ENCODE measurements at places on chromosomes 5 and 9.

DNA sequence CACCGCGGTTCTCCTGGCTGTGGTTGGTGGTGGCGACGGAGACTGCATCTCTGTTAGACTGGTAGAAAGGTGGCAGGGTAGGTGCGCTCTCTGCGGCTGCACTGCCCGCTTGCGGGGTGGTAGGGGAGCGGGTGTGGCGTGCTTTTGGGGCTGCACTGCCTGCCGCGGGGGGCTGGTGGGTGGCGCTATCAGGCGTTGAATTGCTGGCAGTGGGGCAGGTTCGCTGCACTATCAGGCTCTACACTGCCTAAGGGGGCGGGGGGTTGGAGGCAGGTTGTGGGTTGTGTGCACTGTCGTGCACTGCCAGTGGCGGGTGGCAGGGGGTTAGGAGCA, 21.0 kb upstream of the TRIM52 start:
- peaks cover 10% of the 10 kb centered on the region for H3K4me1 ChIP-seq
- H3K27me3 ChIP-seq: peaks cover 14% of the 10 kb centered on the region
- H3K4me3 ChIP-seq: no peak overlapping the region

- no peak for DNase-seq
- H3K4me3 ChIP-seq: no peak overlapping the region
- no peaks in the 10 kb centered on the region for H3K4me1 ChIP-seq
- no peaks in the 10 kb centered on the region for H3K36me3 ChIP-seq
- H3K27me3 ChIP-seq: no peaks in the 10 kb centered on the region
- H3K27ac ChIP-seq: no peak overlapping the region
Measured at GRCh38 chr5:178788381-178789085, 58.1 kb upstream of the ZNF354A start.

DNA sequence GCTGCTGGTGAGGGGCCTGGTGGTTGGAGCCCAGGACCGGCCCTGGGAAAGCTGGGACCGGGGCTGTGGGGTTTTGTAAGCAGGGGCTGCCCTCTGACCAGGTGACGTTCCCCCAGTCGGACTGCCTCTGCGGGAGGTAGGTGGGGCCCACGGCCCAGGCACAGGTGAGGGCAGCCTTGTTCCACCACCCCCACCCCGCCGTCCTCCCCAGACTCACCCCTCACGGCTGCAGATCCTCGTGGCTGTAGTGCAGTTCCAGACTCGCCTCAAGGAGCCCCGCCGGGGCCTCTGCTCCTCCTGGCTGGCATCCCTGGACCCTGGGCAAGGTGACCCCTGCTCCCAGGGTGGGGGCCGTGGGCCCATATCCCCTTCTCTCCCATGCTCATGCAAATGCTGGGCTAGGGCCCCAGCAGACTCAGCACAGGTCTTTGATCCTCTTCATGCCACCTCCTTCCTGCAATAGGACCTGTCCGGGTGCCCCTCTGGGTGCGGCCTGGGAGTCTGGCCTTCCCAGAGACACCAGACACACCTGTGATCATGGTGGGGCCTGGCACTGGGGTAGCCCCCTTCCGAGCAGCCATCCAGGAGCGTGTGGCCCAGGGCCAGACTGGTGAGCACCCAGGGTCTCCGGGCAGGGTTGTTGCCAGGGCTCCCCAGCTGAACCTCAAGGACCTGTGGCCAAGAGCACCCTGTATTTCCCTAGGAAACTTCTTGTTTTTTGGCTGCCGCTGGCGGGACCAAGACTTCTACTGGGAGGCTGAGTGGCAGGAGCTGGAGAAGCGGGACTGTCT, 6.6 kb downstream of the RNF208 start:
- DNase-seq: no peak
- no peaks in the 10 kb centered on the region for H3K4me1 ChIP-seq
- H3K36me3 ChIP-seq: peaks cover 2% of the 10 kb centered on the region
- no peaks in the 10 kb centered on the region for H3K27me3 ChIP-seq
- H3K4me3 ChIP-seq: no peak overlapping the region

- no peak overlapping the region for H3K4me3 ChIP-seq
- H3K27ac ChIP-seq: no peak overlapping the region
- no peak for DNase-seq
- H3K4me1 ChIP-seq: no peaks in the 10 kb centered on the region
- no peaks in the 10 kb centered on the region for H3K27me3 ChIP-seq
Measured at GRCh38 chr9:9229269-9229668, 1383.5 kb downstream of the PTPRD start.

DNA sequence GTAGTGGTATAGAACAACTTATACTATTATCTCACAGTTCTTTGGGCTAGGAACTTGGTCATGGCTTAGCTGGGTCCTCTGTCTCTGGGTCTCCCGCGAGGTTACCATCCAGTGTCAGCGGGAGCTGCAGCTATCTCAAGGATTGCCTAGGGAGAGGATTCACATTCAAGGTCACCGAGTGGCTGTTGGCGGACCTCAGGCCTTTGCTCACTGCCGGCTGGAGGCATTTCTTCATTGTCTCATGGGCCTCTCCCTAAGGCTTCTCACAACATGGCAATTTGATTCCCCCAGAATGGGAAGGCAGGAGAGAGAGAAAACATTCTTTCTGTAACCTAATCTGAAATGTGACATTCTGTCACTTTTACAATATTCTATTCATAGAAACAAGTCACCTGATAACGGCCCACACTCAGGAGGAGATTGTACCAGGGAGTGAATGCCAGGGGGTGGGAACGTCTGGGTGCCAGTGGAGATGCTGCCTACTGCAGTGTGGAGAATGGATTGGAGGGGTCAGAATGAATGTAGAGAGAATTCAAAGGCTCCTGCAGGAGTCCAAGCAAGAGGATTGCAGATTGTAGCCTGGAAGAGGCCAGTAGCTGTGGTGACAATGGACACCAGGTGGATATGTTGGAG, 29.5 kb upstream of the ANKRD18A start:
- H3K27me3 ChIP-seq: no peaks in the 10 kb centered on the region
- no peak for DNase-seq
- no peak overlapping the region for H3K27ac ChIP-seq
- H3K36me3 ChIP-seq: no peaks in the 10 kb centered on the region
